ENCODE measurements at places on chromosomes 2 and 18.

- DNase-seq: no peak
These were observed 86.4 kb downstream of the XRCC5 start for GRCh38 chr2:216195565-216196029.

DNA sequence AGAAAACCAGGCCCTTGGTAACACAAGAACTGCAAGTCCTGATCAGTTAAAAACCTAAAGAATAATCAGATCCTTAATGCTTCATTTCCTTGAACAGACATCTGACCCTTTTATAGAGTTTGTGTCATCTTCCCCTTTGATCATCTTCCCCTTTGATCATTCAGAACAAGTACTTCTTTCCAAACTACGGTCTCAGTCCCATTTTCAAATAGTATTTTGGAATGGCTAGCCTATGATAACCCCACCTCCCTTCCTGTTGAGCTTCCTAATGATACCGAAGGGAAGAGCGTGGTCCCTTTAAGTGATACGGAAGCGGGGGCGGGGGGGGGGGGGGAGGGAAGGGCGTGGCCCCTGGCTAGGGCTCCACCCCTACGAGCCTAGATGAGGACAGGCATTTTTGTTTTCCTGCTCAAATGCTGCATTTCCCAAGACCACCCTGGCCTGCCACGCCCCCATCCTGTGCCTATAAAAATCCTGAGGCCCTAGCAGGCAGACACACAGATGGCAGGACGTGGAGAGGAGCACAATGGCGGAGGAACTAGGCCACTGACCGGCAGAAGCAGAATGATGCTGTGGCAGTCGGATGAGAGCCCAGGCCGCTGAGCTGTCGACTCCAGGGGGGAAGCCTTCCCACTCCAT, 24.1 kb upstream of the CHRNA1 start:
- DNase-seq: no peak

GRCh38 chr18:10563886-10564285, 38.1 kb downstream of the NAPG start:
- DNase-seq: no peak

- peak; percentile 15 for DNase-seq
These were observed 218.0 kb upstream of the COPS8 start for GRCh38 chr2:236867441-236868260.

- no peak for DNase-seq
These were observed 90.4 kb upstream of the SLC35G4 start for GRCh38 chr18:11518788-11519685.
